ENCODE measurements at places on chromosomes 12 and 14.

- DNase-seq: no peak
These were observed 40.6 kb upstream of the AEBP2 start for GRCh38 chr12:19398376-19399363.

- no peak for DNase-seq
These were observed 23.0 kb downstream of the TSHR start for GRCh38 chr14:80978403-80978802.

GRCh38 chr14:75094896-75095295, 25.5 kb downstream of the ZC2HC1C start:
- no peak for DNase-seq

GRCh38 chr14:79337761-79338160, 873.5 kb downstream of the DIO2 start:
- no peak for DNase-seq

DNA sequence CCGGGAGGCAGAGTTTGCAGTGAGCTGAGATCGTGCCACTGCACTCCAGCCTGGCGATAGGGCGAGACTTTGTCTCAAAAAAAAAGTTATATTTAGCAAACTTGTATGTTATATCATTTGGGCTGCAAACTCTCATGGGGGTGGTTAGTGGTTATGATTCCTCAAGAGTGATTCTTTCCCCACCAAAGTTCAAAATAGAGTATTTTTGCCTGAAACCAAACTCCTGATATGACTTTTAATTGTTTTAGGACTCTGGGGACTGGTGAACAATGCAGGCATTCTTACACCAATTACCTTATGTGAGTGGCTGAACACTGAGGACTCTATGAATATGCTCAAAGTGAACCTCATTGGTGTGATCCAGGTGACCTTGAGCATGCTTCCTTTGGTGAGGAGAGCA, 18.6 kb downstream of the HSD17B6 start:
- DNase-seq: no peak

GRCh38 chr12:21330682-21331253, 3.9 kb downstream of the SLCO1A2 start:
- DNase-seq: peak; percentile 16

DNA sequence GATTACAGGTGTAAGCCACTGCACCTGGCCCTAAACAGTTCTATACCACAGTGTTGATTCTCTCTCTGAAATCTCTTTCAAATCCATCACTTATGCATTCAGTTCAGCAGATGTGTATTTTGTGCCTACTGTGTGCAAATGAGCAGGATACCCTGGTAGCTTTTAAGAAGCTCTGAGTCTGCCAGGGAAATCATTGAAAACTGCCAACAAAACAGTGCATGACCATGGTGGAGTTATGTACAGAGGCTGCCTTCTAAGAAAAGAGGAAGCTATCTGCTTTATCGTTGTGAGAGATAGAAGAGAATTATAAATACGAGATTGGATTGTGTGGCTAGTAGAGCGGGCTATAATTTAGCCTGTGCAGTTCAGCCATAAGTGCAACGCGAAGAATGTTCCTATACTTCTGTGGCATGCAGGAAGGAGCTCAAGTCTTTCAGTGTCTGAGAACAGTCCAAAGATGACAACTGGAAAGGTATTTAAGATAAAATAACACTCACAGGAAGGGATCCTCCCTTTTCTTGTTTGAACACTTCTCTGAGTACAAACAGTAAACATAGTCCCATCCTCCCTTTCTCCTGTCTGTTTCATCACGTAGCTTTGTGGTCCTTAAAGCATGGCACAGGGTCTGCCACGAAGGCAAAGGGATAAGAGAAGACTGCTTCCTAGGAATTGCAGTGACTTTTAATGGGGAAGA, 4.3 kb downstream of the DIP2B start:
- peak; percentile 33 for DNase-seq

DNA sequence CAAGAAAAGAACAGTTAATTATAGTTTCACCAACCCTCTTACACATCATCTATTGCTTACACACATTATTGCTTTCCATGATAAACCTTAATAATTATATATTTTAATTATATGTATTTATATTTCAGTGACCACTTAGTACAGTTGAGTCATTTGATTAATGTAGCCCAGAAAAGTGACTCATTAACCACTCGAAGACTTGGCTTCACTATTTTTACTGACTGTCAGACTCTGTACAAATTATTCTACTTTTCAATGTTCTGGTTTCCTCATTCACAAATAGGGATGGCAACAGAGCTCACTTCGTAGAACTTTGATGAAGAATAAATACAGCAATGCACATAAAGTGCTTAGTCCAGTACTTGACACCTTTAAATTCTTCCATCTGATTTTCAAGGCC, 98.3 kb downstream of the CFAP54 start:
- no peak for DNase-seq

- DNase-seq: no peak
These were observed 453.9 kb downstream of the FUT8 start for GRCh38 chr14:65866448-65866847.

Measured in Caco-2 (cell line).